ENCODE measurements at places on chromosomes 2 and 18.
A peak's percentile ranks its signal among the peaks of the same experiment; 100 is the strongest.

GRCh38 chr2:44929735-44930273 is 11.7 kb upstream of the SIX3 start:
- DNase-seq, result no peak

DNA sequence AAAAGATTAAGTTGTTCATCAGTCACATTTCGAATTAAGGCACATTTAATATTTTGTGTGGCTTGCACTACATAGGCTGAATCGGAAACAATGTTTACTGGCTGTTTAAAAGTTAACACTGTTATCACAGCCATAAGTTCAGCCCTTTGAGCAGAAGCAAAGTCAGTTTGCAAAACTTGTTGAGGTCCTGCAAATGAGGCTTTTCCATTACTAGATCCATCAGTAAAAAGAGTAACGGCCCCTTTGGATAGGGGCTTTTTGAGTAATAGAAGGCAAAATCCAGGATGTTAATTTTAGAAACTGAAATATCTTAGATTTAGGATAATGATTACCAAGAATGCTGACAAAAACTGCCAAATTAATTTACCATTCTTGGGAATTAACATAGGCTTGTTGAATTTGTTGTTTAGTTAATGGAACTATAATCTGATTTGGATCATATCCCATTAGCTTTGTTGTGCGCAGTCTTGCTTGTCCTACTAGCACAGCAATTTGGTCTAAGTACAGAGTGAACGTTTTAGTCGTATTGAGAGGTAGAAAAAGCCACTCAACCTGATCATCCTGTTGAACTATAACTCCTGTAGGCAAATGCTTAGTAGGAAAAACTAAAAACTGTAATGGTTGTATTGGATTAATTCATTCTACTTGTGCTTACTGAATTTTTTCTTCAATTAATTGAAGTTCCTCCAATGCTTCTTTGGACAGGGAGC is 13.9 kb upstream of the SUCLG1 start:
- no peak for DNase-seq

- no peak for DNase-seq
Measured at GRCh38 chr2:12870692-12871091, 154.0 kb downstream of the TRIB2 start.

- DNase-seq, result no peak
Measured at GRCh38 chr2:131389657-131390056, 25.7 kb upstream of the RAB6D start.

DNA sequence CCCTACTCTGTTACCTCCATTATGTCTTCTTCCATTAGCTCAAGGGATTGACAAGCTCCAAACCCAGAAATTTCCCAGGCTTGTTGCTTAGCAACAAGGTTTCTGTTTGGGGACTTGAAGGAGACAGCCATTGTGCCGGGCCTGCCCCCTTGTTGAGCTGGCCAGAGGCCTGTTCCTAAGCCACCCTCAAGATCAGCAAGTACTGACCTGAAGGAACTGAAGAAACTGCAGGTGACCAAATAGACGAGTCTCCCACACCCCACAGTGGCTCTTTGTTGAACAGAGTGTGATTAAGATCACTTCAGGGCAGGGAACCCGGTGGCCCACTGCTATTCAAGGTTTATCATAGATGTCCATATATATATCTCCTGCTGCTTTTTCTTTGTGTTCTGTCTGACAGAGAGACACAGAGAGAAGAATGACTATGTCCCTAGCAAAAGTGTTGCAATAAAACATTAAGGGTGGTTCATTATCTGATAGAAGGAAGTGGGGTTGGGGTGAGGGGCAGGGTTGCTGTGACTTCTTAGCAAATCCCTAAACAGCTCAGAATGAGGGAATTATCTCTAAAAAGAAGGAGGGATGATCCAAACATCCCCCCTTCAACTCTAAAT is 69.2 kb downstream of the RNF144A start:
- DNase-seq, result peak; percentile 35

DNA sequence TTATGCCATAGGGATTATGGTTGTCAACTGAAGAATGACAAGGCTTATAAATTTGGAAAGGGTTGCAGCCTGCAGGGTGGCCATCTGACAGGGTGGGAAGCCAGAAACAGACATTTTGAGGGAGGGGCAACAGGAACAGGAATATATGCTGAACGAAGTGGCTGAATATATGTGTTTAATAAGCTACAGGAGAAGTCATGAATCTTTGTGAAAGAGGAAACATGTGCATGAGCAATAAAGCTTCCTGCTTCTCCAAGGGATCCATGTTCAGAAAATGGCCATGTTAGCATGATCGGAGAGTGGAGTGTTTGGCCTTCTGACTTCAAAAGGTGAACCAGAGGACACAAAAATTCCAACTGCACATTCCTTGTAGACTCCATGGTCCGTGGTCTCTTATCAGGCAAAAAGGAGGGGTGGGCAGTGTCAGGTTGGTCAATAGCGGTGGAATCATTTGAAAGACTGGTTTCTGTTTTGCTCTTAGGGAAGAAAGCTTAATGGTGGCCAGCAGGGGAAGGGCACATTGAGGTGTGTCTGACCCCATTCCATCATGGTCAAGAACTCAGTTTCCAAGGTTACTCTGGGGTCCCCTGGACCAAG is 144.1 kb downstream of the SOCS6 start:
- no peak for DNase-seq

DNA sequence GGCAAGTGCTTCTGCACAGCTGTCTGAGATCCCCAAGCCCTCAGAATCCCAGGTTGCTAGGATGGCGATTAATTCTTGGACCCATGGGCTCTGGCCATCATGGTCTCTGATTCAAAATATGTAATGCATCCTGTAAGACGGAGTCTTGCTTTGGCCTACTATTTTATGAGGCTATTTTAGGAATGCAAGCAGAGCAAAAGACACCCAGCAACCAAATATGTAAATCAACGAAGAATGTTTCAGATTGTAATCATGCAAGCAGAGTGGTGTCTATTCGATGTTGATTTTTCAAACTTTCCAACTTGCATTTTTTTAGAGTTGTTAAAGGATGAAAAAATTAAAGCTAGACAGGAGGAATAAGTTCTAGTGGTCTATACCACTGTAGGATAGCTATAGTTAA is 154.8 kb downstream of the COL6A3 start:
- no peak for DNase-seq

DNA sequence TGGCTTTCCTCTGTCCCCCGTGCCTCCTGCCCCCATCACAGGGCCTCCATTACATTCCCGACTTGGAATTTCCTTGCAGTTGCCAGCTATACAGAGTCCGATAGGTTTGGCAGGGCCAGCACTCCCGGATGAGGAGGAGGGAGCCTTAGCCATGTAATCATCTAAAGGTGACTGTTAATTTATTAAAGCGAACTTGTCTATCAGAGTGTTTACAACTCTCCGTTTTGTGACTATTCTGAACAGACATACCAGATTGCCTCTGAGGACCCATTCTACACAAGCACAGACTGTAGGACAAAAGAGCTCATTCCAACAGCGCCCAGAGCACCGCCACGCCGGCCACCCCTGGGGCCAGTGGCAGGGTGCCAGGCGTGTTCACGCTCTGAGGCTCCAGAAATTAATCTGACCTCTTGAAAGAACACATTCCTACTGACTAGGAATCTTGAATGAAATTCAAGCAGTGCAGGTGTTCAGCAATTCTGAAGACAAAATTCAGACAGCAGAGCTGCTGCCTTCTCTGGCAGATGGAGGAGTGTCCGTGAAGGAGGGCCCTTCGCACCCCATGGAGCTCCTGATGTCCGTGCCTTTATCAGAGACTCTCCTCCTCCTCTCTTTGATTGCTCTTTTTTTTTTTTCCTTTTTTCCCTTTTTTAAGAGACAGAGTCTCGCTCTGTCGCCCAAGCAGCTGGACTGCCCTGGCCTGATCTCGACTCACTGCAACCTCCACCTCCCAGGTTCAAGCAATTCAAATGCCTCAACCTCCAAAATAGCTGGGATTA is 58.1 kb upstream of the RALBP1 start:
- DNase-seq, result peak; percentile 87

GRCh38 chr18:68991286-68991685 is 193.4 kb downstream of the CCDC102B start:
- no peak for DNase-seq

- DNase-seq, result no peak
Measured at GRCh38 chr18:32389858-32390257, 80.8 kb downstream of the GAREM1 start.

GRCh38 chr18:23302851-23303527 is 150.1 kb upstream of the RIOK3 start:
- DNase-seq, result no peak

DNA sequence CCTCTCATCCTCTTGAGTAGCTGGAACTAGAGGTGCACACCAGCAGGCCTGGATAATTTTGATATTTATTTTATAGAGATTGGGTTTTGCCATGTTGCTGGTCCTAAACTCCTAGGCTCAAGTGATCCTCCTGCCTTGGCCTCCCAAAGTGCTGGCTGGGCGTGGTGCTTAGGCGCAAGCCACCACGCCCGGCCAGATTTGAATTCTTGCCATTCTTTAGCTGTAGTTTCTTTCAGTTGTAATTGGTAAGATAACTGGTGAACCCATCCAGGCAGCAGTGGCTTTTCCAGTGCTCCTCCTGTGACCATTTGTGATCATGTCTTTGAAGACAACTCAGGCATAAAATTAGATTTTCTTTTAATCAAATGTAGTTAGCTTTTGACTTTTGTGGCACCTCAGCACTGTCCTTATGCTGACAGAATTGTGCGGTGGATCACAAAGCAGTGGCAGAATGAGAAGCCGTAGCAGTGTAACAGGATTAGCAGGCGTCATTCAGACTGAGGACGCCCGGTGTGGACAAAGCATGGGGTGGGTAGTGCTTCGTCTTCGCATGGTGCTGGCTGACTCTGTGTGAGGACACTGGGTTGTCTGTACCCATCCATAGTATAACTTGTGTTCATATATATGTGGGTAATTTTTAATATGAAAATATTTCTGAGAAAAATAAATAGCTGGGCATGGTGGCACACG is 30.0 kb upstream of the TOGARAM2 start:
- no peak for DNase-seq

- DNase-seq, result no peak
Measured at GRCh38 chr2:18551623-18552022, 8.8 kb downstream of the RDH14 start.

DNA sequence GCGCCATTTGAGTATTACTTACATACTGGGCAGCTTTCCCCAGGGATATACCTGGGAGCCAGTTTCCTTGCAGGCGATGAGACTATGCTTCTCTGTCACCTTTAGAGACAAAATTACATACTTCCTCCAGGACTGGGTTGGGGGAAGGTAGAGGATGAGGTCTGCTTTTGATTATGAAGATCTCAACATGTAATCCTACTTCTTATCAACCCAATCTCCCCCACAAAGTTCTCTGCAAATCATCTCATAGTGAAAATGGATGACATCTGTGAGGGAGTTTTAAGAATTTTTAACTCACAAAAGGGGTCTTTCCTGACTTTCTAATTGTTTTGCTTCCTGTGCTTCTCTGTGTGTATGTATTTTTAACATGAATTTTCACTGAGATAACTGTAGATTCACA is 81.9 kb downstream of the TMEM131 start:
- DNase-seq, result no peak

- DNase-seq, result no peak
Measured at GRCh38 chr18:68972176-68972575, 174.3 kb downstream of the CCDC102B start.

GRCh38 chr2:221972813-221973478 is 325.9 kb downstream of the PAX3 start:
- no peak for DNase-seq

GRCh38 chr2:7109533-7109885 is 192.3 kb downstream of the RNF144A start:
- no peak for DNase-seq

GRCh38 chr18:60389314-60389713 is 16.7 kb upstream of the MC4R start:
- no peak for DNase-seq

- DNase-seq, result no peak
Measured at GRCh38 chr2:50509852-50510251, 522.1 kb downstream of the NRXN1 start.

DNA sequence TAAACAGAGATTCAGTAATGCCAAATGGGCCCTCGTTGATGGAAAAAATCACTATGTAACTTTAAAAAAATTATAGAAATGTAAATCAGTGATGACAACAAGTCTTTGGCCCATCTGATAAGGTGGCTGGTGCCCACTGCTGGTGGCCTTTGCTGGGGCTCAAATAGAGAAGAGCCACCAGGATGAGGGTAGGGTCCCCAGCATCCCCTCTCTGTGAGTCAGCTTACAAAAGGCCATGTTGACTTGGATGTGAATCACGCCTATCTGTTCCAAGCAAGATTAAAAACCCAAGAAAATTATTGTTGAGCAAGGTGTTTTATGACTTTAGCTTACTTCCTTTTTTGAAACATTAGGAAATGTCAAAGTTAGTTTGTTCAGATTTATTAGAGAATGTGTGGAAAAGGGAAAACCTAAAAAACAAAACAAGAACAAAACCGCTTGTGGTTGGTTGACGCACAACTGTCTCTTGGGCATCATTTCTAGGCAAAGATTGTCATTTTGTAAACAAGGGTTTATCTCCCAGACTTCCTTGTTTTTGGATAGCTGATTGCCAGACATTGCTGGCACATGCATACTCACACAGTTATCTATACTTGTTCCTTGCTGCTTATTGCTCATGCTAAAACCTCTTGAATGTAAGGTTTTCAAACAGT is 53.7 kb upstream of the ZNF396 start:
- no peak for DNase-seq

DNA sequence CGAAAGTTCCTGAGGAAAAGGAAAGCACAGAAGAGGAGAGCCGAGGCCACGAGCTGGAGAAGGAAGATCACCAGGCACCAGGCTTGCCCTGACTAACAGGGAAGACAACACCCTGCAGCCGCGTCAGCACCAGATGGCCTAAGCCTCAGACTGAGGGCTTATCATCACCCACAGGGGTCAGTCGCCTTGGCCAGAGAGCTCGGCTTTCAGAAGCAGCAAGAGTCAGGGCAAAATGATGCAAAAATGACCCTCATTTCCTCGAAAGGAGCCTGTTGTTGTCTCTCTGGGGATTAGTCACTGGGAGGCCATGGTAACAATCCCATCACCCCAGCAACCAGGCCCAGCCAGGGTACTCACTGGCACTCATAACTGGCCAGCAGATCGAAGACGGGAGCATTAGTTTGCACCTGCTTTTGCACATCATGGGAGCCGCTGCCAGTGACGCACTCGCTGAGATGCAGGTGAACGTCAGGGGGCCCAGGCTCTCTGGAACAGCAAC is 42.7 kb upstream of the ZFP36L2 start:
- DNase-seq, result peak; percentile 68

DNA sequence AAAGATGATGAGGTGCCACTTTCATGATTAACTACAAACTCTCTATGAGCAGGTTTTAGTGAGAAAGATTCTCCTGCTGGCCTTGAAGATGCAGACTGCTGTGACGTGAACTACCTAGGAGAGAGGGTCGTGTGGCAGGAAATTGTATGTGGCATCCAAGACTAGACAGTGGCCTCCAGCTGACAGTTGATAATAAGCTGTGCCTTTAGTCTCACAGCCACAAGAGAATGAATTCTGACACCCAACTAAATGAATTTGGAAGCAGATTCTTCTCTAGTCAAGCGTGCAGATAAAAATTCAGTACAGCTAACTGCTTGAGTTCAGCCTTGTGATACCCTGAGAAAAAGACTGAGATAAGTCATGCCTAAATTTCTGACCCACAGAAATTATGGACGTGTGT is 169.0 kb upstream of the COL3A1 start:
- no peak for DNase-seq

- DNase-seq, result no peak
Measured at GRCh38 chr2:10039658-10040410, 3.5 kb upstream of the KLF11 start.

All from femur (tissue), 1 donor.